ENCODE measurements at places on chromosomes 16 and 17.

DNA sequence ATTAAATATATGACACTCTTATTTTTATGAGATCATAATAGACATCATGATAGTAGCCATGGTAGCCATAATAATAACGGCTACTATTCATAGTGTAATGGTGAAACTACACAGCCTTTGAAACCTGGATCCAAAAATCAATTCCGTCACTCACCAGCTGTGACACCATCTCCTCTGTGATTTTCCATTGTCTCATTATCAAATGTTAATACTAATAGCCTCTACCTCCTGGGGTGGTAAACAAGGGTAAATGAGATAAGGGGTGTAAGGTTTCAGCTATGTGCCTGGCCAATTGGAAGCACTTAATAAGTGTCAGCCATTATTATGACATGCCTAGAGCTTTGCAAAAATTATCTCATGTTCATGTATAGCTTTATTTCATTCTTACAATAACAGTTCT, 88.6 kb downstream of the CACNG3 start:
- DNase-seq: no peak

DNA sequence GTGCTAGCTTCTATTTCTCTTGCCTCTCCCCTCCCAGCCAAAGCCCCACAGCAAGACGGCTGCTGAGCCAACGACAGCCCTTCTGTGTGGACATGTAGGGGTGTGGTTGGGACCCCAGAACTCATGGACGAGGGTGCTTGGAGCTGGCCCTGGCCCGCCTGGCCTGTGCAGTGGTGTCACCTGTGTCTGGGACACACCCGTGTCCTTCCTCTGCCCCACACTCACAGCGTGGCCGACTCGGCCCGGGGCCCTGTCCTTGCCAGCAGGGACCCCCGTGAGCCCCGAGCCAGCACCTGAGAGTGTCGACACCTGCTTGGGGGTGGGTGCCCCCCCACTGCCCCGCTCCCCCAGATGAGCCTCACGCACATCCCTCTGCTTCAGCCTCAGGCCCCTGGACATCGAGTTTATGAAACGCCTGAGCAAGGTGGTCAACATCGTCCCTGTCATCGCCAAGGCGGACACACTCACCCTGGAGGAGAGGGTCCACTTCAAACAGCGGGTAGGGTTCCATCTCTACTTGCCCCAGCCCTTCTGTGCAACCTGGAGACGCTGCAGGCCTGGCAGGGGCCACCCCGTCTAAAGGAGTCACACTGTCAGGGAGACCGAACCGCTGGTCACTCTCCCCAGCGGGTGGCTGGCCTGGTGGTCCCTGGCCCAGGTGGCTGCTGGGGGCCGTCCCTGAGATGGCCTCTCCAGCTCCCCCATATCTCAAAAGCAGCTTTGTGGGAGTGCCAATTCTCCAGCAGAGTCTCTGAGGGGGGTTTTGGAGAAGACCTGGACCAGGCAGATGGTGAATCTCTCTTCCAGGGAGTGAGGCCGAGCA, 349.8 kb downstream of the SEC14L1 start:
- DNase-seq: no peak

DNA sequence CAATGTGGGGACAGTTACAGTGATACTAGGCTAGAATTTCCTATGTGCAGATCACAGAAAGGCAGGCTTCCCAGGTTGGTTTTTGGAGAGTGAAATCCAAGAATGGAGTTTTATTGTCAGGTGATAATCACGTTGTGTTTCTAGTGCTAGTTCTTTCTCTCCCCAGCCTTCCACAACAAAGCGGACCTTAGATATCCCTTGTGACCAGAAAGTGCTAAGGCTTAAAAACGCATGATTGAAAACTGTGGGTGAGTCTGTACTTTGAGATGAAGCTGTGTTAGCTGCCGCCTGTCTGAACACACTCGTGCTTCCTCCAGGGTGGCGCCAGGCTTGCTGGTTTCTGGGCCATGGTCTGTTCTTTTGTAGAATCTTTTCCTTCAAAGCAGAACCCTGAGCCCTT, 52.1 kb downstream of the BANP start:
- DNase-seq: no peak

- no peak for DNase-seq
These were observed 67.2 kb upstream of the NACA2 start for GRCh38 chr17:61658183-61658582.

DNA sequence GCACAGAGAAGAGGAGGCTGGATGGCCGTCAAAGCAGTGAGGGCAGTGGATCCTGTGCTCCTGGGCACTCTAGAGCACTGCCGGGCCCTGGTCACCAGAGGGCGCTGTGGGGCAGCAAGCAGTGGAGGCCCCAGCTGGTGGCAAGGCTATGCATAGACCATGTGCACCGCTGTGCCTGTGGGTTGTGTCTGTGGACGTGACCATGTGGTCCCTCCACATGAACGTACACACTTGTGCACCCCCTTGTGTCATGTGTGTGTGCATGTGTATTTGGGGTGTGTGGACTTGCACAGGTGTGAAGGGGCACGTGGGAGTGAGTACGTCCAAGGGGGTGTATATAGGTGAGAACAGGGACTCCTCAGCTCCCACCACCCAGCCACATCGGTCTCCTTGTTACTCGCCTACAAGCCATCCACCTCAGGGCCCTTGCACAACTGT, 4.4 kb upstream of the MAP2K3 start:
- DNase-seq: no peak

DNA sequence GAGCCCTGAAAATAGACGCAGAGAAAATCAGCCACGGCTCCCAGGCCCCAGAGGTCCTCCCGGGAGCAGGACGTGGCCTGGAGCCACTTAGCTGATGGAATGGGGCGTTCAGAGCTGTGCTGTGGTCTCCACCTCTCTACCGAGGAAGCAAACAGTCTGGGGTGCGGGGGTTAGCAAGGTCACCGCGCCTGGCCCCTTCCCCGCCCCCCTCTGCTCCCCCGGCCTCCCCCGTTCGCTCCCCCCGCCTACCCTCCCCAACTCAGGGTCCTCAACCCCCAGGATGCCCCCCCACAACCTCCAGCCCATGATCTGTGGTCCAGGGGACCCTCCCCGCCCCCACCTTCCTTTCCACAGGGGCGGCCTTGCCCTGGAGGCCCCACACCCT, 20.6 kb upstream of the C1QTNF8 start:
- no peak for DNase-seq

DNA sequence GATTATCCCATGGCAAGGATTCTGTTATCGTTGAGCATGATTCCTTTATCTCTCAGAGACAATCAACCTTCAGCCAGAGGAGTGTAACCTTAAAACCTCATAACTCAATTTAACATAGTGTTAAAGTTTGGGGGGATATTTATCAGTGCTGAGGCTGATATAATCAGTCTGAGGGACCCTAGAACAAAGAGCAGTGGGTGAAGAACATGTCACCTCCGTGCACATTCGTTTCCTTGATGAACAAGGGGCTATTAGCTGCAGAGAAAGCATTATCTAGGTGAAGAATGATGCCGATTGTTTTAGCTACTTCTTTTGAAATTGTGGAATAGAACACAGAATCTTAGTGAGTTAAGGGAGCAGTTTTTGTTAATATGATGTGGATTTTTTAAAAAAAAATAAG, 99.1 kb downstream of the SKAP1 start:
- DNase-seq: no peak

All from smooth muscle cell of the brain vasculature (primary cell).